ENCODE measurements at places on chromosomes 12 and 14.
A peak's percentile ranks its signal among the peaks of the same experiment; 100 is the strongest.

DNA sequence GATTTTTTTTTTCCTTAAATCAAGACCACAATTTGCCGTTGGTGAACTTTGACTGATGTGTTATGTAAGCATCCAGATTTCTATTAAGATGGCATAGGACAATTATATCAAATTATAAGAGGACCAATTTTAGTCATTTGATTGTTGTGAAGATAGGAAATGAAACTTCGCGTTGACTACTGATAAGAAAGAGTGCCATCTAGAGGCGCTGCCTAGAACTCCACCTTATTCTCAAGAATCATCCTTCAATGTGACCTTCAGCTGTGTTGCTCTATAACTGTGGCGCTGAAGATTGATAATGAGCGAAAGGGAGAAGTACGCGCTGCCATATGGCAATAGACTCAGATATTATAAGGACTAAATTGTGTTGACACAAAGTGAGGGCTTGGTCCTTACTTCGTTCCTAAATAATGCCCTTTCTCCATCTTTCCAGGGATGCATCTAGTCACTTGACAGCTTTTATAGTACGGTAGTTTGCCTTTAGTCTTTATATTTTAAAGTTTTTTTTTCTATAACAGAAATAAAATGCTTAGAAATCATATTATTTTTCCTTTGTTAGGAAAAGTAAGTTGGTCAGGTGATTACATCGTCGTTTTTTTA lies 350.8 kb upstream of the STXBP6 start:
- DNase-seq, result no peak

DNA sequence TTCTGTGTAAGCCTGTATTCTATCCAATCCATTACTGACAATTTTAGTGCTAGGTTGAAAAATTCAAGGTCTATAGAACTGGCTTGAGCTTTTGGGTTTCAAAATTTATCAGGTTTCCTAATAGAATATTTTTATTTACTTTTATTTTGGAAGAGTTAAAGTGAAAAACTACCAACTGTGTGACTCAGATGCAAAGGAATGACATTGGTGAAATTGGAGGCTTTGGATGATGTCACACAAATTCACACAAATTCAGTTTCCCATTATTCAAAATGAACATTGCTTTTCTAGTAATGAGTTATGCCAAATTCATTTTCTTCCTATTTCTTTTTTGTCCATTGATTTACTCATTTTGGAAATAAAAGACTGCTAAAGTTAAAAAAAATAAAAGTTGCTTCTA lies 186.9 kb downstream of the ALX1 start:
- no peak for DNase-seq

- no peak for DNase-seq
Observed at GRCh38 chr12:61676520-61676919, 583.7 kb upstream of the USP15 start.

DNA sequence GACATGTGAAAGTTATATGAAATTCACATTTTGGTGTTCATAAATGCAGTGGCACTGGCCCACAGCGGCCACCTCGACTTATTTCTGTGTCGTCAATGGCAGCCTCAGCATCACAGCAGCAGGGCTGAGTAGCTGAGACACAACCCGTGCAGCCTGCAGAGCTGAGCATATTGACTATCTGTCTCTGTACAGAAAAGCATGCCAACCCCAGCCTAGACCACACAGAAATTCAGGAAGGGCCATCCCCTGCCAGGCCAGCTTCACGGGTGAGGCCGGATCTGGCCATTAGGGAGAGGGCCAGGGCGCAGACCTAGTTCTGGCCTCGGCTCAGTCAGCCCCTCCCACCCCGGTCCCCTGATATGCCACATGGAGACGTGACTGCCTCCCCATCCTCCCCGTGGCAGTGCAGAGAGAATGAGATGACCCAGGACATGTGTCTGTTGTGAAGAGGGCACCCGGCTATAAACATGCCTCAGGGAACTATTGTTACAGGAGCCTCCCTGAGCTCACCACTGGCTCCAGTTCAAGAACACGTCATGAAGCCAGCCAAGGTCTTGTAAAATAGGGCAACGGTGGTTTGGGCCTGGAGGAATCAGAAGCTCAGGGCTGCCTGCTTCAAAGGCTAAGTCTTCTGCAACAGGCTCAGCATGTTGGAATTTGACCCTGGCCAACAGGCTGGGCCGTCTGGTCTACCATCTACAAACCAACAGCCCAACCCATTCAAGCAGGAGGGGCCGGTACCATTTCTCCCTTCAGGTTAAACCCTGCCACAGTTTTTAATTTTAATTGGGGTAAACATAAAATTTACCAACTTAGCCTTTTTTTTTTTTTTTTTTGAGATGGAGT lies 25.5 kb downstream of the SCARB1 start:
- peak; percentile 79 for DNase-seq

GRCh38 chr12:105164068-105164467 lies 56.5 kb downstream of the WASHC4 start:
- no peak for DNase-seq

- no peak for DNase-seq
Observed at GRCh38 chr12:61796846-61797245, 463.4 kb upstream of the USP15 start.

DNA sequence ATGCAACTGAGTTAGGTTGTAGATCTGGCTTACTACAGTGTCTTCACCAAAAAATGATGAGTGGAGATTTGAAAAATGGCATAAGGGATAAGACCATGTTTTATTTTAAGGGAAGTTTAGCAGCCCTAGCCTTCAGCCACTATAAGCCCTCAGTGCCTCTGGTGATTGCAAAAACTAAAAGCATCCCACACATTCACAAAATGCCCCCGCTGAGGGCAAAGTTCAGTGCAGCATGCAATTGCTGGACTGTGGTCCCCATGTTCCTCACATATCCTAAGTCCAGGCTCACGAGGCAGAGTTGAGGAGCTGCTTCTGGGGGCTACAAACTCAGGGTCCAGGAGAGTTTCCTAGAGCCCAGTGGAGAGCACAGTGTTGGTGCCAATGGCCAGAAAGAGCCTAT lies 29.6 kb upstream of the NCOR2 start:
- DNase-seq, result no peak

- no peak for DNase-seq
Observed at GRCh38 chr12:24062642-24063245, 113.3 kb upstream of the SOX5 start.

DNA sequence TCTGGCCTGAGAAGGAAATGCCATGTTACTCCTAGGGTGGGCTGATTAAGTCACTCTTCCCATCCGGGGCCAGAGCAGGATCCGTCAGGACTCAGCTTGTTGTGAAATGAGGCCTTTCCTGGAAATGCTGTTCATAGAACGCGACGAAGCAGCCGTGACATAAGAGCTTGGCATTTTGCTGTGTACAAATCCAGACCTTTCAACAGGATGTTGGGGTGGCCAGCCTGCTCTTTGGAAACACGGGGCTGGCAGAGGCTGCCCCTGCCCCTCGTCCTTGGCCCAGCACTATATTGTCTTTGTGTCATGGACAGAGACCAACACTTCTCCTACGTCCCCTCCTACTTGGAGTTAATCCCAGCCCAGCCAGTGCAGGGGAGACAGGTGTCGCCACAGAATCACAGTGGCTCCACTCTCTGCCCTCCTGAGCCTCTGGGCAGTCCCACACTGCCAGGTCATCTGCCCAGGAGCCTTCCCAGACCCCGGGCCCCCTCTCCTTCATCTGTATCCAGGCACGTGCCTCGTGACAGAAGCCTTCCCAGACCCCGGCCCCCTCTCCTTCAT lies 18.6 kb upstream of the EIF5 start:
- peak; percentile 73 for DNase-seq

- no peak for DNase-seq
Observed at GRCh38 chr14:92413379-92413778, 90.4 kb downstream of the SLC24A4 start.

DNA sequence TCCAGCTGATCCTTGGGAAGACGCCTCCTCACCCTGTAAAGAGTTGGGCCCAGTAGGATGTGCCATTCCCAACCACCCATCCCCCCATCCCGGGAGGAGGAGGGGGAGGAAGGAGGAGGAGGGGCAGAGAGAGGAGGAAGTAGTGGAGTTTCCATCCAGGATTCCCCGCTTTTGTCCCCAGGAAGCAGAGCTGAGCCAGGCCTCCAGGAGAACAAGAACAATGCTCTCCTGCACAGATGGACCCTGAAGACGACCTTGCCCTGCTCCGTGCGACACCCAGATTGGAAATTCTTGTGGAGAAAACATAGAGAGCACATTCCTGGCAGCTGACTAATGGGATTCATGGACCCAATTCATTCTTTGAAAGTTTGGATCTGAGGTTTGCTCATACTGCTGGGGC lies 132.3 kb upstream of the CRY1 start:
- no peak for DNase-seq

- DNase-seq, result no peak
Observed at GRCh38 chr14:102241147-102241546, 63.8 kb downstream of the MOK start.

GRCh38 chr14:68361231-68361630 lies 431.6 kb downstream of the ZFP36L1 start:
- no peak for DNase-seq

DNA sequence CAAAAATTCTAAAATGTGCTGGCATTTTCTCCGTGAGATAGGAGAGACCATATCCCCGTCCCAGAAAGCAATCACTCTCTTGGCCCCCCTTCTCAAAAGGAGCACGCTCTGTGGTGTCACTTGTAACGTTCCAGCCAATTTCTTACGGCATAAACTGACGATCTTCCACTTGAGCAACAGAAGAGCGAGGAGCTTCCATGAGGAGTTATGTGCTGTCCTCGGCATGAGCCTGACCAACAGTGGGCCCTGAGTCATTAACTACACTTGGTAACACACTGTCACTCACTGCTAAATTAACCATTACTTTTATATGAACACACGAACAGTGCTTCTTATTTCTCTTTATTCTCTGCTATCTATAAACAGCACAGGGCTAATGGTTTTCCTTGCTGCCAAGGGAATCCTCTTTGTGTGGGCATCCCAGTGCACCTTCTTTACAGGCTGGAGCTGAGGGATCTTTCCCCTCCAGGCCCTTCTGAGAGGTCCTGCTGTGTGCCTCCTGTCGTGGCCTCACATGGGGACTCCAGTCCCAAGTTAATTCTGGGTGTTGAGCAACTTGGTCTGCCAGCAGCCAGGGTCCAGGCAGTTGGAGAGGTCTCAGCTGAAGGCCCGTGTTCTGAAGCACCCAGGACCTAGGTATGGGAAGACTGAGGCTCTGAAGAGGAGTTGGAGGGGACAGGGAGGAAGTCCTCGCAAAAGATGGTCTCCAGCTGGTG lies 9.4 kb downstream of the SLC6A13 start:
- DNase-seq, result no peak

DNA sequence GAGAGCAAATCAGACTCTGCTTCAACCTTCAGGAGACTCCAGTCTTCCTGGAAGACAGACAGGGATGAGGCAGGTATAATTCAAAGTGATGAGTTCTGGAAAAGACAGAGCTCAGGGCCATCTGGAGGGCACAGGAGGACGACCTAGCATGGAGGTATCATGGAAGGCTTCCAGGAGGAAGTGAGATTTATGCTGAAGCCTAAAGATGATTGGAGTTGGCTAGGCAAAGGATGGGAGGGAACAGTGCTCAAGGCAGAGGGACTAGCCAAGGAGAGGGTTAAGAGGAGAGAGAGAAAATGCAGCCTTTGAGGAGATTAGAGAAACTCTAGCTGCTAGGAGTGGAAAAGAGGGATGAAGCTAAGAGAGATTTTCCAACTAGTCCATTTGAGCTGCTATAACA lies 438.5 kb downstream of the MED13L start:
- DNase-seq, result no peak

DNA sequence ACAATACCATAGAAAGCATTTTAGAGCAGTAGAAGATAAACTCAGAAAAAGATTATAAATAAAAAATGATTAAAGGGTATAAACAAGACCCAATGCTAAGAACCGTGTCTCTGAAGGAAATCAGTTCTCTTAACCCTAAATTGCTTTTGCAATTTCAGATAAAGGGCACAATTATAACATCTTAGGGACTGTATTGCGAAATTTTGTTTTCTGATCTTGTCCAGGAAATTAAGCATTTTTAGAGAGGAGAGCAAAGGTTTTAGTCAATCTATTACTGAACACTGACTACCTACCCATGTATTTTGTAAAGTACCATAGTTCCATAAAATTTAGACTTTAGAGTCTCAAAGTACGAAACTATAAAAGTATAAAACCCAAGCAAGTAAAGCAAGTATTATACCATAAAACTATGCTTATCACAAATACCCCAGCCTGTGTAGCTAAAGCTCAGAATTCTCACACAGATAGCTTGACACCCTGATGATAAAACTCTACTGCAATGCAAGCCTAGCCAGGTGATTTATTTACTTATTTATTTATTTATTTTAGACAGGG lies 6.8 kb upstream of the CHPT1 start:
- DNase-seq, result no peak

DNA sequence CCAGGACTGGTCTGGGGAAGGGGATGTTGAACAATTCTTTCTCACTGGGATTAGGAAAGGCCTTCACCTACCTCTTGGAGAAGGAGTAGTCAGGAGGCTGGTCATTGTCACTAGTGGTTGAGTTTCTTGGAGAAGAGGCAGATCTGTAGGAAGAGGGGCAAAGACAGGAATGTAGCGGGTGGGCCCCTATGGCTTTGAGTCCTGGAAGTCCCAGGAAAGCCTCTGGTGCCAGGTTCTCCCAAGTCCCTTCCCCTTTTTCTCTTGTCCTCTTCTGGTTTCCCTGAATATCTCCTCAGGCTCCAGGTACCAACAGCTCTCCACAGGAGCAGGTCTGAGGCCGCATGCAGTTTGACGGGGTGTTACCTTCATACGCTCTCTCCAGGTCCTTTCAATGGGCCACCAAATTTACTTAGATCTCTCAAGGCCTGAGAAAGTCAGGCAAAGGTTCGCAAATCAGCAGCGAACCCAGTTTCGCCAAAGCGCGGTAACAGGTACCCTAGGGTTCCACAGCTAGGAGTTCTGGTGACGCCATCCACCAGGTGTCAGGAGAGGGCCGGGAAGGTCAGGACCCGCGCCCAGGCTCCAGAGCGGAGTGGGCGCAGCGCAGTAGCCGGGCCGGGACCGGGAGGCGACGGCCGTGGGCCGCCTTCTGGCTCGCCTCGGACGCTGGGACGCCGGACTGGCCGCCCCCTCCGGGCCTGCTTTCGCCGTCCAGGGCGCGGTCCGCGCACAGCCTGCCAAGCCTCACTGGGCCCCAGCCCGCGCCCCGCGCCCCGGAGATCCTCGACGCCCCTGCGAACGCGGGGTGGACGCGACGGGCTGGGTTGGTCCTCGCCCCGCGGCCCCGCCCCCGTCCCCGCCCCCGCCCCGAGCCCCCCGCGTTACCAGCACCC lies 795 bp downstream of the SMAGP start:
- DNase-seq, result peak; percentile 77

DNA sequence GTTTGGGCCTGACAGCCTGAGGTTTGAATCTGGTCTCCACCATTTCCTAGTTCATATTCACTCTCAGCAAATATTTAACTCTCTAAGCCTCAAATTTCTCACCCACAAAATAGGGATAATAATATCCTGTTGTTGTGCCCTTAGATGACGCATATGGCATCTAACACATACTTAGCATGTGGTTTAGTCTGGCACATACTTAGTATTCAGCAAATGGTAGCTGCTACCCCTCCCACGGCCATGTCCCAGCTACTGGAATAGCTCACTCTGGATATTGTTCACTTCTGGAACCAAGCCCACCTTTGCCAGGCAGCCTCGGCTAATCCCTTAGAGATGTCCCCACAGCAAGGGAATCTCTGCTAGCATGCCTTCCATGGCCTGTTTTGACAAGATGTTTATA lies 53.3 kb downstream of the BICD1 start:
- no peak for DNase-seq

GRCh38 chr12:127655691-127656090 lies 611.3 kb upstream of the TMEM132C start:
- no peak for DNase-seq

- peak; percentile 55 for DNase-seq
Observed at GRCh38 chr12:122842505-122843405, 7.5 kb downstream of the HIP1R start.

- peak; percentile 28 for DNase-seq
Observed at GRCh38 chr12:27400856-27401354, 45.6 kb upstream of the SMCO2 start.

GRCh38 chr12:132067182-132067581 lies 76.9 kb downstream of the DDX51 start:
- DNase-seq, result no peak
